Anterior cingulate cortex (tissue), 58 donors: ENCODE measurements at places on chromosomes 2 and 18.

GRCh38 chr2:159639712-159640111 lies 23.4 kb upstream of the BAZ2B start:
- no peak for DNase-seq

DNA sequence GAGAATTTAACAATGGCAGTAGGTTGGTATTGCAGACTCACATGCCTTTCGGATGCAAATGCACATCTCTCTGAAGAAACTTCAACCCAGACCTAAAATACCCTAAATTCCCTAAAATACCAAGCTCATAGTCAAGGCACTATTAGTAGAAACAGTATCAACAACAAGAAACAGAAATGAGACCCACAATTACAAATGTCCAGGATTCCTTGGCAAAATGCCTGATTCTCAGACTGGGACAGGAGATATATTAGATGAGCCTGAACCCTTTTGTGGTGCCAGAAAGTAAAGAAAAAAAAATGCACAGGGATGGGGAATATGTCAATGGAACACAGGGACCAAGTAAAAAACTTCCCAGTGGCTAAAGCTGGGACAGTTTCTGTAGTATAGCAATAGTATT lies 77.2 kb downstream of the NAT8 start:
- no peak for DNase-seq

DNA sequence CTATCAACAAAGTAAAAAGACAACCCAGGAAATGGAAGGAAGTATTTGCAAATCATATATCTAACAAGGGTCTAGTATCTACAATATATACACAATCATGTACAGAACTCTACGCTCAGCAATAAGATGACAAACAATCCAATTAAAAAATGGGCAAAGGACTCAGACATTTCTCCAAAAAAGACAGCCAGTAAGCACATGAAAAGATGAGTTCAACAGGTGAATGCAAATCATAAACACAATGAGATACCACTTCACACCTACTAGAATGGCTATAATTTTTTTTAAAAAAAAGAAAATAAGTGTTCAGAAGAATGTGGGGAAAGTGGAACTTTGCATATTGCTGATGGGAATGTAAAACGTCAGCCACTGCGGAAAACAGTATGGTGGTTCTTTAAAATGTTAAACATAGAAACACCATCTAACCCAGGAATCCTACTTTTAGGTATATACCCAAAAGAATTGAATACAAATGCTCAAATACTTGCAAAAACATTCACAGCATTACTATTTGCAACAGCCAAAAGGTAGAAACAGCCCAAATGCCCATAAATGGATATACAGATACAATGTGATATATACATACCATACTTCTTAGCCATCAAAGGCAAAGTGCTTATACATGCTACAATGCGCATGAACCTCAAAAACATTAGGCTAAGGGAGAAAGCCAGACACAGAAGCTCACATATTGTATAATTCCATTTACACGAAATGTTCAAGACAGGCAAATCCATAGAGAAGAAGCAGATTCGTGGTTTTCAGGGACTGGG lies 121.2 kb downstream of the CABYR start:
- DNase-seq, result no peak

GRCh38 chr18:78457011-78457410 lies 522.6 kb upstream of the SALL3 start:
- DNase-seq, result no peak

GRCh38 chr2:84954329-84954728 lies 16.6 kb upstream of the KCMF1 start:
- DNase-seq, result no peak

DNA sequence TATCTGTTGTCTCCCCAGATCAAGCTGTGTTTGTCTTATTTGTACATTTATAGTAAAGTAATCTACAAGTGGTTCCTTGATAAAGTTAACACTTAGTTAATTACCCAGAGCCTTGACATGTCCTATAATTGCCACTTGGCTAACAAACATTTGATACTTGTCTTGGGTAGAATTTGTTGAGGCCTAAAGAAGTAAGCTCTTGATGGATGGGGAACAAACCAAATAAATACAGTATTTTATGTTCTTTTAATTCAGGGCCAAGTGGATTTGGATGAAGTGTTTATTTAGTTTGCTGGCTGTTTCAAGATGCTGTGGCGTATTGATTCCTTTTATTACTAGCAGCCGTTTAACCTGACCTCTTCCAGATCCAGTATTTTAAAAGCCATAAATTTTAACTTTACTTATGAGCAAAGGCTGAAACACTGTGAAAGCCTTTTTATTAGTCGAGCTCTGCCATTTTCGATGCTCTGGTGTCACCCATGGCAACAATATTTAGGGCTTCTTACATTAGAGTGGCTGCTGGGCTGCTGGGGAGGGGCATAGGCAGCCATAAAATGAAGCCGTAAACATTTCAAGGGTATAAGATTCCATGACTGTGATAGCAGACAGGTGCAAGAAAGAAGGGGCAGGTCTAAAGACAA lies 401.6 kb upstream of the NRP2 start:
- no peak for DNase-seq

DNA sequence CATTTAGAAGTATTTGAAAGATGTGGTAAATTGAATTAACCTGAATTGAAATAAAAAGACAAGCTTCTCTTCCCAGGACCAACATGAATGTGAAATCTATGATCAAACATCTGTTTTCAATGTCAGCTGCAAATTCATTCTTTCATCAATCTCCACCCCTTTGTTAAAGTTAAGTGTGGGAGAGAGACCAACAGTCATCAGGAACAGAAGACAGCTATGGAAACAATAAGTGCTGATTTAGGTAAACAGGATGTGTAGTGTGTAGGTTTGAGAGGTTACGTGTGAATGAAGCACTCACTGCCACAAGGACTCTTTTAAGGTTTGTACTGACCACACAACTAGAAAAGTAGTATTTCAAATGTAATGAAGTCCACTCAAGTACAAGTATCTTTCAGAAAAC lies 1659.8 kb upstream of the CELF4 start:
- no peak for DNase-seq

GRCh38 chr2:240619506-240620148 lies 5.7 kb upstream of the GPR35 start:
- no peak for DNase-seq

- peak; percentile 35 for DNase-seq
These were observed at the start of gene BOK for GRCh38 chr2:241558532-241559322. Gene BOK, plus strand, starts transcription at chr2:241558745. Its CDS starts 739 bp downstream, at chr2:241559484.

DNA sequence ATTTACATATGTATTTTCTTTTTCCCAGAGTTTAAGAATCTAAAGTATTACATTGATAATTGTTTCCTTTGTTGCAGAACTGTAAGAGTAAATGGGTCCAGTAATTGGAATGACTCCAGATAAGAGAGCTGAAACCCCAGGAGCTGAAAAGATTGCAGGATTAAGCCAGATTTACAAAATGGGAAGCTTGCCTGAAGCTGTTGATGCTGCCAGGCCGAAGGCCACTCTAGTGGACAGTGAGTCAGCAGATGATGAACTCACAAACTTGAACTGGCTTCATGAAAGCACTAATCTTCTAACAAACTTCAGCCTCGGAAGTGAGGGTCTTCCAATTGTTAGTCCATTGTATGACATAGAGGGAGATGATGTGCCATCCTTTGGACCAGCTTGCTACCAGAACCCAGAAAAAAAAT lies 183.8 kb upstream of the STON1 start:
- DNase-seq, result no peak

- no peak for DNase-seq
These were observed 98.9 kb upstream of the EPAS1 start for GRCh38 chr2:46198164-46198883.

GRCh38 chr2:134818321-134818720 lies 20.1 kb upstream of the ACMSD start:
- no peak for DNase-seq

- no peak for DNase-seq
These were observed 303.6 kb downstream of the SLC8A1 start for GRCh38 chr2:40148334-40148733.

DNA sequence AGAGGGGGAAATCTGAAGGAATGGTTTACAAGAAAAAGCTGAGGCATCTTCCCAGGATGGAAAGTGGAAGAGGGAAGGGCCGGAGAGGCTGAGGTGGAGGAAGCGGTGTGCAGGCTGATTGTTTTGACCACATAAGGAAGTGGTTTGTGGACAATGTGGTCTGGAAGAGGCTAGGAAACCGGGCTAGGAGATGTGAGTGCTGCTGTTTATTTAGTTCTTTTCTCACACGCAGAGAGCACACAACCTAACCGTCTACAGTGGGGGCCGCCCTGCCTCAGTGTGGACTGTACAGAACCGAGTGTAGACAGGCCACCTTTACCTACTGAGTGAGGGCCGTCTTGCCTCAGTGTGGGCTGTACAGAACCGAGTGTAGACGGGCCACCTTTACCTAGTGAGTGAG lies 251.7 kb upstream of the PXDN start:
- DNase-seq, result no peak

DNA sequence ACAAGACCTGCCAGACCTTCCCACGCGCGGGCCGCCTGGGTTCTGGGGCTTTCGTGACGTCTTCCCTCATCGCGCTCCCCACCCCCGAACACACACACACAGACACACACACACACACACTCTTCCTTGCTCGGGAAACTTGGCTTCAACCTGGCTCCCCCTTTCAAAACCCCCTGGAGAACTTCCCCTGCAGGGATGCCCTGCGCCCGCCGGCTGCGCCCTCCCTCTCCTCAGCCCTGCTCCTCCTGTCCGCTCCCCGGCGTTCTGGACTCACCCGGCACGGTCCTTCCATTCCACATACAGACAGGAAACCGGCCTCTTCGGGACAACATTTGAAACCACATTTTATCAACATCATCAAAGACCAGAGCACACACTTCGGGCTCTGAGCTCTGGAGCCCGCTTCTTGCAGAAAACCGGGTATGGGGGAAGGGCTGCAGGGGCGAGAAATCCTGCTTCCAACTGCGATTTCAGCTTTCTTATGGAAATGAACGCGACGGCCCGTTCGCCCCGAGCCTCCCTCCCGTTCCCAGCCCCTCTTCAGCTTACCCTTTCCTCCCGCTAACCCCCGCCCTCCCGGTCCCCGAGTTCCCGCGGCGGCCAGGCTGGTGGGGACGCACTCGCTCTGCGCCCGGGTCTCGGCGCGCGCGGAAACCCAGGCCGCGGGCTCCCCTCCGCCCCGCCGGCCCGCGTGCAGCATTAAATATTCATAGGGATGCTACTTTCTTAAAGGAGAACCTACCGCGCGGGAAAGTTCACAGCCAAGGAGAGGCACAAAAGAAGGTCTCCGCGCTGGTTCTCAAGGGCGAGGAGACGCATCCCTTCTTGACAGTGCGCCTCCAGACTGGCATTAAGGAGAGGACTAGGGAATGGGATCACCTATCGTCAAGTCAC lies 18.3 kb downstream of the POU3F3 start:
- no peak for DNase-seq

GRCh38 chr2:153072813-153073212 lies 354.4 kb downstream of the ARL6IP6 start:
- no peak for DNase-seq

DNA sequence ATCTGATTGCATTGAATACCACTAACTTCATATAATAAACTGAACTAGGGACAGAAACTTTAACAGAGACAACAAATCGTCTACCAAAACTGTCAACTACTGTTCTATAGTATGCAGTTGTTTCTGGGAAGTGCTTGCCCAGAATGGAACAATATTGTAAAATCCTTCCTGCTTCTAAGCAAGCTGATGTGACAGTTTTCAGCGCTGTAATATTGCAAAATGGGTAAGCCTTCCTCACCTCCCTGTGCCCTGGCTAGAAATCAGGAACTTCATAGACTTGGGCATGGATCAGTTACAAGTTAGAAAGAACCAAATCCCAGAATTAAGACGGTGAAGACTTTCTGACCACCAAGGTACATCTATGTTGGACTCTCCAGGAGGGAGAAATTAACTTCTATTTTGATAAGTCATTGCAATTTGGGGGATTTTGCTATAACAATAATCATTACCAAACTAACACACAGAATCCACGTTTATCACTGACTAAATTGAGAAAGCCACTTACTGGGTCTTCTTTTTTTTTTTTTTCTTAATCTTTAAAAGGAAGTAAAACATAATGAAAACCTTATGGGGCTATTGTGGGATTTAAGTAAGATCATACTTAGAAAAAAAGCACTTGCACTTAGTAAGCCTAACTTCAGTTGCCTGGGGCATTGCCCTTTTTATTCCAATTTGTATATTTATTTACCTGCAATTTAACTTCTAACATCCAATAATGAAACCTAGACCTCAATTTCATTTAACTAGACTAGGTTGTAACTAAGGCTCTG lies 261.5 kb downstream of the TRIB2 start:
- no peak for DNase-seq

DNA sequence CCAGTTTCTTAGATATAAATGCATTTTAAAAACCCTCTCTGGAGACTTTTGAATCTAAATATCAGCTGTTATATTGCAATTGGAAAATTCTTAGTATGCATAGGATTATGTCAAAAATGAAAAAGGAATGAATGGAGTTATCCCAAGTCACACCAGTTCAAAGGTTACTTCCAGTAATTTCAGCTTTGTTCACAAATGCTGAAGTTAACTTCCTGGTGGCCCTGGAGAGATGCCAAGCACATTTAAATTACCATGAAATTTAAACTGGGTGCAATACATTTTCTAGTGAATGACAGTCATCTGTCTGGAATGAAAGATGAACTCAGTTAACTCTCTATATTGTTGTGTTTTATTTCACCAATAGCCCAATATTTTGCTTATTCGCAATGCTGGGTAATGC lies 753.9 kb downstream of the SUCLG1 start:
- no peak for DNase-seq

DNA sequence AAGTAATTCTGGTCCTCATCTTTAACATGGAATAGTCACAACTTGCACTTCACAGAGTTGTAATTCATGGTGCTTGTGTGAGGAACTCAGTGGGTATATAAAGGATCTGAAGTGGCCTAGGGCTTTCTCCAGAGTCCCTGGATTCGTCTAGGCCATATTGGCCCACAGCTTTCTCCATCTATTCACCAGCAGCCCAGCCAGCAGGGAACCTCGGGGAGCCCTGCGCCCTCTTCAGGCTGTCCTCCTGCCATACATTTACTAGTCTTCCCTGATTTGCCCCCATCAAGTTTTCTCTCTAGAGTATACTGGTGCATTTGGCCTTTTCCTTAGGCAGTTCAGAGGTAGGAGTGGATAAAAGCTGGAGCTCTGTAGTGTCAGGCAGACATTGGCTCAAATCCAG lies 278.3 kb downstream of the MYCN start:
- DNase-seq, result no peak

DNA sequence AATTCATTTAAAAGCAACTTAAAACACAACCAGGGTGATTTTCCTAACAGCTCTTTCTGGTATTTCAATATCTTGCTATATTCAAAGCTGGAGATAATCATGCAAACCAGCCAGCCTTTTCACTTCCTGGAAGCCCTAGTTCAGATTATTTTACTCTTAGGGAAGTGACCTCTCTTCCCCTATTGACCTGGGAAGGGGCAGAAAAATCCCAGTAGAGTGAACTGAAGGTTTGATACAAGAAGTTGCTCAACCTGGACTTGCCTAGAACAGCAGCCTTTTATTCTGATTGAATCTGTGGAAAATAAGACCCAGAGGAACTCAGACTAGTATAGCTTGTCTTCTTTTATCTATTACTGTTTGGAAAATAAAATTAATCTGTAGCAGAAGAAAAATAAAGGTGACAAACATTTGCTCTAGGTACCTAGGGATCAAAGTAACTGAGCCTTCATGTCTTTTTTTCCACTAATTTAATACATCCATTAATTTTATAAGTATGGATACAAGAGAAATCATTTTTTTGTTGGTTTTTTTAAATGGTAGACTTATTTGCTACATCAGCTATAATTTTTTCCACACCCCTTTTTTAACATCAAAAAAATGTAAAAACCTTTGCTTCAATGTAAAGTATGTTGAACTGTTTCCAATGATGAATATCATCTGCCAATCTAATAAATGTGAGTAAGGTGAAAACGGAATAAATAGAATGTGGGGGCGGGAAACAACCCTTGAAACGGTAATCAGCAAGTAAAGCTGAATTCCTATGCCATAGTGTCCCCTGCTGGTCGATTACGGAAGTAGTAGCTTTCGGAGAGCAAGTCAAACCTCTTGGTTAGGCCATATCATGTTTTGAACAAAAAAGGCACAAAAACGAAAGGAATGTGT lies 629.9 kb downstream of the NRXN1 start:
- no peak for DNase-seq
